Right ventricle myocardium inferior (tissue), 1 donor: ENCODE measurements at places on chromosomes 4 and X. TPM values are rescaled to one million over a fixed set of nuclear protein-coding genes. Genes with fewer than 3 reads are reported as not detected.
A peak's percentile ranks its signal among the peaks of the same experiment; 100 is the strongest.

GRCh38 chr4:7837597-7838135 lies 102.0 kb downstream of the AFAP1 start:
- DNase-seq = no peak

DNA sequence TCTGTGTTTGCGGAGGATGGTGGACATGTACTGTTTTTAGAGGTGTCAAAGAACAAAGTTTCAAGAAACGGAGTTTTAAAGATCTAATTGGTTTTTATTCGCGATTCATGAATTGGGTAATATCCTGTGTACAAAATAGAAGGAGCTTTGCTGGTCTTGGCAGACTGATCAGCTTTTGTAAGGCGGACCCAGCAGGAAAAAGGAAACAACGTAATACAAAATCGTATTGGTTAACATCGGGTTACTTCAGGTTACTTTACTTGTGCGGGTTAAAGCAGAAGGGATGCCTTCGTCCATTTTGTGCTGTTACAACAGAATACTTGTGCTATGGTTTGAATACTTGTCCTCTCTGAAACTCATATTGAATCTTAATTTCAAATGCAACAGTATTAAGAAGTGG lies 11.4 kb upstream of the NYX start:
- DNase-seq = no peak

DNA sequence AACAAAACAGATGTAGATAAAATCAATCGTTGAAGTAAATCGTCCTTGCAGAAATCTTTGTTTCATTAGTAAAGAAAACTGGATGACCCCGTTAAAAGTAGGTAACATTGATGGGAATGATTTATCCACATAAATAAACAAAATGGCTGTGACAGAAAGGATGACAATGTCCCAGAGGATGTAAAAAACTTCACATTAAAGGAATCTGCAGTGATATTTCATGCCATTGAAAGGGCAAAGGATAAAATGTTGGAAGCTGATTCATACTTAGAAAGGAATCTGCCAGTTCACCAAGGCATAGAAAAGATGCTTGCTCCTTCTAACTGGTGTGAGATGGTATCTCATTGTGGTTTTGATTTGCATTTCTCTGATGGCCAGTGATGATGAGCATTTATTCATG lies 24.2 kb upstream of the EPGN start:
- DNase-seq = no peak

DNA sequence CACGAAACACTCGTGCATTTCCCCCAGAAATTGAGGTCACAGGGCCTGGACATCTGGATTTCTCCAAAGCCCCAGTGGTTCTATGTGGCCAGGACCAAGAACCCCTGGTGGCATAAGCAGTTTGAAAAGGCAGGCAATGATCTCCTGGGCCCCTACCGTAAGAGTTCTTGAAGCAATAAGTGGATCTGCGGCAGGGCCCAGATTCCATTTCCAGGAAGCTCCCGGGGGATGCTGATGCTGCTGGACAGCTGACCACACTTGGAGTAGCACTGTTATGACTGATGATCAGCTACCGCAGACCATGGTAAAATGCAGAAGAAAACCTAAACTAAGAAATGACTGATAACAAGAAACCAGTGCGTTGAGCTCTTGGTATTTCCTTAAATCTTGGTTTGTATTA lies 27.8 kb downstream of the SMS start:
- DNase-seq = no peak

DNA sequence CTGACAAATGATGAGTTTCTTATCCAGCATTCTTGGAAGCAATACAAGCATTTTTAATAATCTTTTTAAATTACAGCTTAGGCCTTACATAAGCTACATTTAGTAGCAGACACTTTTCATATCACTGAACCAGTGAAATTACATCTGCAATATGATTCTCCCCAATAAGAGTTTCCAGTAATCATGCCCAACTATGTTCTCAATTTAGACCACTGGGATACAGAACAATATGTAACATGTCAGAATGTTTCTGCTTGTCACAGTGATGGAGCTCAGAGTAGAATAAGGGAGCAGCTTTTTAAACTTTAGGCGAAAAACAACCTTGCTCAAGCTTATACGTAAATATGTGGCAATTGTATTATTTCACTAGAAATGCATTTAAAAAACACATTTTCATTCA lies 1132.2 kb downstream of the FAT4 start:
- DNase-seq = no peak

DNA sequence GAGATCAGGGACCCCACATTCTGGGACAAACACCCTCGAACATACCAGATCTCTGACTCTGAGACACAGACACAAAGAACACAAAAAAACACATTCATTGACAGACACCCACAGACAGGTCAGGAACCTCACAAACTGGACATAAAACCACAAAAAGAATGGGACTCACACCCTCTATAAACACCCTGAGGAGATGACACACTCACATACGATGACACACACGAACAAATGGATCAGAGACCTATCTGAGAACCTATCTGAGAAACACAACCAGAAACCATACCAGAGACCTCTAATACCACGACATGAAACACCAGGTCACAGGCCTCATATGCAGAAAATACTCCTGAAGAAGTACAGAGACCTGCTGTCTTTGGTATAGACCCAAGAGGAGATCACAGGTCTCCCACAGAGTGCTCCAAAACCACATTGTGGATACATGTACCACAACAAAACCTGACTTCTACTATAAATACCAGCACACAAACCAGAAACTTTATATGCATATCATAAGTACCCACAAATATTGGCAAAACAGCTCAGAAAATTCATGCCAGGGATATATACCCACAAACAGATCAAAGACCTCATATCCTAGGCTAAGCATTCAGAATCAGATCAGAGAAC lies 19.5 kb downstream of the SUV39H1 start:
- DNase-seq = no peak

DNA sequence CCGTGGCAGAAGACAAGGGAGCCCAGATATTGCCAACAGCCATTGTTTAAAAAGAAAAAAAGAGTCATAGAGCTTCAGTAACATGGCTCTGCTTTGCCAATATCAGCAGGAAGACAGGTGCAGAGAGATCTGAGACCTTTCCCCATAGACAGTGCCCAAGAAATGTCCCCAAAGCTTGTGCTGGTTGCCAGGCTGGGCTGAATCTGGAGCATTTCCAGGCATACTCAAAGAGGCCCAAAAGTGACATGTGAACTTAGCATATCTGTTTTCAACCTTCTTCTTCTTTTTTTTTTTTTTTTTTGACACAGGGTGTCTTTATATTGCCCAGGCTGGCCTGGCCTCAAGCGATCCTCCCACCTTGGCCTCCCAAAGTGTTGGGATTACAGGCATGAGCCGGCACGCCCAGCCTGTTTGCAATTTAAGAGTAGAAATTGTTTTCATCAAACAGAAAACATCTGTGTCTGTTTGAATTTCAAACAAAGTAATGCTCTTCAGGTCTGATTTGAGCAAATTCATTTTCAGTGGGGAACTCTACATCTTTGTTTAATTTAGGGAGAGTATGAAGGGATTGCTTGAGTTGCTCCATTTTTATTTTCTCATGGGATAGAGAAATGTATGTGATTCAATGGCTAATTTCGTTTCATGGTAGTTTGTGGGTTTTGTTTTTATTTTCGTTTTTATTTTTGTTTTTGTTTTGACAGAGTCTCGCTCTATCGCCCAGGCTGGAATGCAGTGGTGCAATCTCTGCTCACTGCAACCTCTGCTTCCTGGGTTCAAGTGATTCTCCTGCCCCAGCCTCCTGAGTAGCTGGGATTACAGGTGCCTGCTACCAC lies 56.6 kb upstream of the RBM47 start:
- no peak for DNase-seq

GRCh38 chr4:1590244-1590643 lies 93.9 kb downstream of the FAM53A start:
- peak; percentile 4 for DNase-seq

DNA sequence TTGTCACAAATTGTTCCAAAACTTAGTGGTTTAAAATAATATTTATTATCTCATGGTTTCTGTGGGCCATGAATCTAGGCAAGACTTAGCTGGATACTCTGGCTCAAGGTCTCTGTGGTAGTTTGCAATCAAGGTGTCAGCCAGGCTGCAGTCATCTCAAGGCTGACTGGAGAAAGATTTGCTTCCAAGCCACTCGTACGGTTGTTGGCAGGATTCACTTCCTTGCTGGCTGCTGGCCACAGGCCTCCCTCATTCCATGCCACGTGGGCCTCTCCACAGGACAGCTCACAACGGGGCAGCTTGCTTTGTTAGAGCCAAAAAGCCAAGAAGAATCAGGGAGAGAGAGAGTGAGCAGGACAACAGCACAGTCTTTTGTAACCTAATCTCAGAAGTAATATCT lies 101.4 kb downstream of the WWC2 start:
- DNase-seq = peak; percentile 70

DNA sequence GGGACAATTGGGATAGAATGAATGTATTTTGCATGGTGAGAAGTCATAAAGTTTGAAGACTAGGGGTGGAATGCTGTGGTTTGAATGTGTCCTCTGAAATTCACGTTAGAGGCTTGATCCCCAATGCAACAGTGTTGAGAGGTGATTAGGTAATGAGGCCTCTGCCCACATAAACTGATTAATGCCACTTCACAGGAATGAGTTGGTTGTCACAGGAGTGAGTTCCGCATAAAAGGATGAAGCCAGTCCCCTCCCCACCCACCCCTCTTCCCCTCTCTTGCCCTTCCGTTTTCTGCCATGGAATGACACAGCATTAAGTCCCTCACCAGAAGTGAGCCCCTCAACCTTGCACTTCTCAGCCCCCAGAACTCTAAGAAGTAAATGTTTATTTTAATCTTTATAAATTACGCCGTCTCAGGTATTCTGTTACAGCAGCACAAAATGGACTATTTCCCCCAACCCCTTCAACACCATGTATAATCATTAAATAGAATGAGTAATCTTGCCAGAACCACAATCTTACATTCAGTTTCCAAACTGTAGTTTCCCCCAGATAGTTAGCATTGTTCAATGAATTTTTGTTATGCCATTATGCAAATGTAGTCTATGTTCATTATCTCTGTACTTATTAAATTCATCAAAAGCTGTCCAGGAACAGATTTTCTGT lies 5.5 kb upstream of the MMAA start:
- no peak for DNase-seq

- no peak for DNase-seq
Measured at GRCh38 chrX:133454491-133454914, 39.2 kb upstream of the GPC4 start.

GRCh38 chrX:106862972-106863688 lies 40.0 kb downstream of the RIPPLY1 start:
- DNase-seq = no peak

DNA sequence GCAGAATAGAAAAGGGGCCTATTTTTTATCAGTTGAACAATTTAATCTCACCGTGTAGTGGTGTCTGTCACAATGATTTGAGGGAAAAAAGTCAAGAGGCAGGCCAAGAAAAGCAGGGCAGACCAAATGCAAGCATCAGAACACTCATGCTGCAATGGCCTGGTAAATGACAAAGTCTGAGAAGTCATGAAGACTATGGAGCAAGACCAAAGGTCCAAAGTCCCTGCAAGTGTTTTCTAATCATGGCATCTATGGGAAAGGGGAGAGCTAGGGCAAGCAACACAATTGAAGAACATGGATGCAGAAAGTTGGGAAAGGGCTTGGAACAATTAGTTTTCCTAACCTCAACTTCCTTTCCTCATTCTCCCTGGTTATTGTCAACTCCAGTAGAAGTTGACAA lies 147.7 kb upstream of the TLL1 start:
- no peak for DNase-seq

DNA sequence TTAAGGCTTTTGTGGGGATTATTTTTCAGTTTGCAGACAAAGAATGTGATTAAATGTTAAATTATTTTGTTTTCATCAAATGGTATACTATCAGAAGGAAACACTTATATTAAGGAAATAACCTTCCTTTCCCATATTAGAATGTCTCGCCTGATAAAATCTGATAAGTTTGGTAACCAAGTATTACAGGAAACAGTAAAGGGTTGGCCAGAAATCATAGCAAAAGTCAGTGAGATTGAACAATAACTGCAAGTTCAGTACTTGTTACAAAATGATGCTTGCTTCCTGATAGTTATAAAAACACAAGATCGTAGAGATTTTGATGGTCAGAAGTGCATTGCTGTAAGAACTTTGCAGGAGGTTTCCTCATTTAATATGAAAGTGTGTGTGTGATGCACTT lies 40.5 kb downstream of the FABP2 start:
- no peak for DNase-seq

DNA sequence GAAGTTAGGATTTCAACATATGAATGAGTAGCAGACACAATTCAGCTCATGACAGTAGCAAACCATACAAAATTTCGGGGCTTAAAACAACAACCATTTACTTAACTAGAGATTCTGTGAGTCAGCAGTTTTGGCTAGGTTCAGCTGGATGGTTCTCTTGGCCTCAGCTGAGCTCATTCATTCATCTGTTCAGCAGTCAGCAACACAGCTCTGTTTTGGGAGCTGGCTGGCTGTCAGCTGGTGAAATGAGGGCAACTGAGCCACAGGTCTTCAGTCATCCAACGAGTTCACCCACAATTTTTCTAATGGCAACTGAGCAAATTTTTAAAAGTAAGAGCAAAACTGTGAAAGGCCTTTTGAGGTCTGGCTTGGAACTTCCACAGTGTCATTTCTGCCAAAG lies 2005.1 kb upstream of the AGA start:
- no peak for DNase-seq

DNA sequence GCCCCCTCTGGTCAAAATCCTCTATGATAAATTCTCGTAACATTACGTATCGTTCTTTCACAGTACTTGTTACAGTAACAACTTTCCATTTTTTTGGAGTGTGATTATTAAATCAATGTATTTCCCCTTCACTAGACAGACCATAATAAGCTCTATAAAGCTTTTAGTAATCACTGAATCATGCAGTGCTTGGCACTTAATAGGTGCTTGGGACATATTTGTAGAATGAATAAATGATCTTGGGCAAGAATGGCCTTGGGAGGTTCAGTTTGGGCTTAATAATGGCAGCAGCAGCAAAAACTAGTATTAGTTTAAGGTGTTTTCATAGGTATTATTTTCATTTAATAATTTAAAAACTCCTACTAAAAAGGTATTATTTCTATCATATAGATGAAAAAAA lies 33.4 kb upstream of the SFRP2 start:
- DNase-seq = no peak

DNA sequence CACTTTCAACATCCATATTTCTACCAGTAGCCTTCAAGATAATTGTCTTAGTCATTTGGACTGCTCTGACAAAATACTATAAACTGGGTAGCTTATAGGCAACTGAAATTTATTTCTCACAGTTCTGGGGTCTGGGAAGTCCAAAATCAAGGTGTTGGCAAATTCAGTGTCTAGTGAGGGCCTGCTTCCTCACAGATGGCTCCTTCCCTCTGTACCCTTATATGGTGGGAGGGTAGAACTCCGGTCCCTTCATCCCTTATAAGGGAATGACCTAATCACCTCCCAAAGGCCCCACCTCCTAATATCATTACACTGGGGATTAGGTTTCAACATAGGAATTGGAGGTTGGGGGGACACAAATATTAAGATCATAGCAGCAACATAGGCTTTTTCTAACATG lies 7.4 kb upstream of the TBC1D25 start:
- DNase-seq = no peak

- DNase-seq = no peak
Measured at GRCh38 chr4:48431401-48431800, 51.7 kb upstream of the SLC10A4 start.

Gene WDR17
- total RNA-seq = 0.43 TPM

Gene GLRA2
- total RNA-seq = not detected

Gene SPANXC
- total RNA-seq = not detected

Gene GAGE12E
- not detected for total RNA-seq

Gene MRPL1
- 47.9 TPM for total RNA-seq

Gene AMELX
- total RNA-seq = not detected

Gene H2BW2
- total RNA-seq = not detected

Gene CXorf51B
- not detected for total RNA-seq

Gene OGT
- total RNA-seq = 78.6 TPM
